ENCODE measurements at places on chromosomes 3 and 15.

DNA sequence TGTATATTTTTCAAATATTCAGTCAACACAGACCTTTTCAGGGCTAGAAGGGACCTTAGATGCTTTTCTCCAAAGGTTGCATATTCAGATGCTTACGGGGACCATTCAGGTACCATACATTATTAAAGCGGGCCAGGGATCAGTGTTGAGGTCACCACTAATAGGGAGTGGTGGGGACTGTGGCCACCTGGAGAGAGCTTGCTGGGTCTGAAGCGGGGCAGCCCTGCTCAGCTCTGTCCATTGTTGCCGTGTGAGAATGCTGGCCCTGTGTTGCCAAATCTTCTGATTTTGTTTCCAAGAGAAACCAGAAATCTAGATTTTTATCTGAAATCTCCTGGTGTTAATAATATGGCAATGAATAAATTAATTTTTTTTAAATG lies 23.7 kb downstream of the ABHD2 start:
- no peak for DNase-seq

DNA sequence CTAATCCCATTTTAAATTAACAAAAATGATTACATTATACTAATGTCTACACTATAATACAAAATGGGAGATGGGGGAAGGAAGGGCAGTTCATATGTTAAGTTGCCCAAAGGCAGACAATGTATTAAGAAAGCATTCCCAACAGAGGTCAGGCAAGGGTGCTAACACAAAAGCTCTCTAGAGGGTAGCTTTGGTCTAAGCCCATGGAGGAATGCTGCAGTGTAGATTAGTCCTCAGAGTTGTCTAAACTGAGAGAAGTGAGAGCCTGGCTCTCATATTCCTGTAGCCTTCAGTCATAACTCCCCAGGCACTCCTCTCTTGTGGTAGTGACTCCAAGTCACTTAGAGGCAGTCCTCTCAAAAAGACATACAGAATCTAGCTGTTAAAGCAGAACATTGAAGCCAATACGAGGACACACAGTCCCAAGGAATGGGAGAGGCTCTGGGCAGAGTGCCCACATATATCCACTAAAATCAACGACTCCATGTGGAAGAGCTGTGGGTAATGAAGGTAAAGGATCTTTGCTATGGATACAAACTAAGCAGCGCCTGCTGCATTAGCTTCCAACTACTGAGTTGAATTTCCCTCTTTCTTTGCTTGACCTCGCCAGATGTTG lies 14.5 kb downstream of the NEK10 start:
- DNase-seq = no peak

GRCh38 chr15:66924889-66925288 lies 140.5 kb upstream of the SMAD3 start:
- no peak for DNase-seq

- DNase-seq = no peak
Measured at GRCh38 chr3:49665822-49666519, 8.2 kb upstream of the APEH start.

- DNase-seq = no peak
Measured at GRCh38 chr3:59796456-59796855, 746.6 kb upstream of the CFAP20DC start.

DNA sequence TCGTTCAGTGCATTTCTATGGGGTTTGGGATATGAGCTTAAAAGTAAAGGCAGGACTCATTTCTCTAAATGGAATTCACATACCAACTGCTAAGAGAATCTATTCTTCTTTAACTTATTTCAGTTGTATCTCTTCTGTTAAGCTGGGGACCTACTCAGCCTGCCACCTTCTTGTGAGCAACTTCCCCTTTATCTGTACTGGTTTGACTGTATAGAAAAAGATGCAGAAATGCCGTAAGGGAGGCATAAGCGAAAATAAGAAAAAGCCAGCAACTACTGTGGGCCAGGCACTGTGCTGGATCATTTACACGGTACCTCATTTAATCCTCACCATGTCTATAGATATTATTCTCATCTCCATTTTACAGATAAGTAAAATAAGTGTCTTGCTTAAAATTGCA lies 38.4 kb downstream of the RBMS3 start:
- DNase-seq = no peak

- peak; percentile 79 for DNase-seq
Measured at GRCh38 chr15:68054628-68055223, 611 bp downstream of the PIAS1 start.

DNA sequence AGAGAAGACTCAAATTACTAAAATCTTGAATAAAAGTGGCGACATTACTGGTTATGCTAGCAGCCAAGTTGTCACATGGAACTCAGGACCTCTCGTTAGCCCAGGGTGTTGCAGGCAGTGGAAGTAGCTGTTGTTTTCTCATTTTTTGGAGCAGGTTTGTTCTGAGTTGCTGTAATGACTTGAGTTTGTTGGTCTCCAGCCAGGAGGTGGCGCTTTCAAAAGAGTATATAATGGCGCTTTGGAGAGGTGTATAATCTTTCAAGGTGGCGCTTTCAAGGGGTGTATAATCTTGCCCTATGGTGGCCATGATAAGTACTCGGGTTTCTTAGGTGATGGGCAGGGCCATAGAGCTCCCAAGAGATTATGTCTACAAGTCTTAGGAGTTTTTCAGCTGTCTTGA lies 632.7 kb downstream of the NTRK3 start:
- no peak for DNase-seq

DNA sequence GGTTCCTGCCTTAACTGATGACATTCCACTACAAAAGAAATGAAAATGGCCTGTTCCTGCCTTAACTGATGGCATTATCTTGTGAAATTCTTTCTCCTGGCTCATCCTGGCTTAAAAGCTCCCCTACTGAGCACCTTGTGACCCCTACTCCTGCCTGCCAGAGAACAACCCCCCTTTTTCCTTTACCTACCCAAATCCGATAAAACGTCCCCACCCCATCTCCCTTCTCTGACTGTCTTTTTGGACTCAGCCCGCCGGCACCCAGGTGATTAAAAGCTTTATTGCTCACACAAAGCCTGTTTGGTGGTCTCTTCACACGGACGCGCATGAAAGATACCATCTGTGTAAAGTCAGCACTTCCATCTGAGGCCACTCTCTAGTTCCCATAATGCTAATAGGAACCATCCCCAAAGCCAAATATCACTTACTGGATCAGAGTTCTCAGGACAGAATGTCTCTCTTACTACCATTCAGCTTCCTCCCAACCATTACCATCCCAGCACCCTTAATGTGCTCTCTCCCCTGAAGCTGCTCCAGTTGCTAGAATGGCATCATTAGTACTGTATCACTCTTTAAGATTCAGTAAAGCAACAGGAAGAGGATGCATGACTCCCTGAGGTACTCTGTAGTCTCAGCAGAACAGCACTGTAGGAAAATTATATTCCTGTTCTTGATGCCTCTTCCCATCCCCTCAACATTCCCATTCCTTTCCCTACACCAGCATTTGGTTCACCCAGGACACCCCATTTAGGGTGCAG lies 2.3 kb upstream of the HRG start:
- no peak for DNase-seq
